NCI-H1092 treated with DMSO at 0.1 percent for 48 hours (cell line): ENCODE measurements at places on chromosomes 4 and X.

DNA sequence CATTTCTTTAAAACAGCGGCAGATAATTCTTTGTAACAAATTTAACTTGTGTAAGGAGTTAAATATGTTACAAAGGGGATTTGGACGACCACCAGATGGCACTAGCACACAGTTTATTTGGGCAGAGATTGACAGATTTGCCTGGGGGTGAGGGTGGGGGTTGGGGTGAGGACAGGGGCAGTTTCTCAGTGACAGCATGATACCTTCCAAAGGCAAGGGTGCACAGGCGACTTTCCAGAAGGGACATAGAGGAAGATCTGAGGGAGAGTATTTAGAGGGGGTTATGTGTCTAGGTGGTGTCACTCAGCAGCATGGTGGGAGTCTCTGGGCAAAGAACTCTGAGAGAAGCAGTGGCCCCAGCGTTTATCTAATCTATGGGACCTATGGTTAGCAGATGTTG, 9.6 kb upstream of the TMA16 start:
- DNase-seq, result peak; percentile 17

- no peak for DNase-seq
Measured at GRCh38 chrX:9582956-9583355, 118.1 kb downstream of the TBL1X start.

DNA sequence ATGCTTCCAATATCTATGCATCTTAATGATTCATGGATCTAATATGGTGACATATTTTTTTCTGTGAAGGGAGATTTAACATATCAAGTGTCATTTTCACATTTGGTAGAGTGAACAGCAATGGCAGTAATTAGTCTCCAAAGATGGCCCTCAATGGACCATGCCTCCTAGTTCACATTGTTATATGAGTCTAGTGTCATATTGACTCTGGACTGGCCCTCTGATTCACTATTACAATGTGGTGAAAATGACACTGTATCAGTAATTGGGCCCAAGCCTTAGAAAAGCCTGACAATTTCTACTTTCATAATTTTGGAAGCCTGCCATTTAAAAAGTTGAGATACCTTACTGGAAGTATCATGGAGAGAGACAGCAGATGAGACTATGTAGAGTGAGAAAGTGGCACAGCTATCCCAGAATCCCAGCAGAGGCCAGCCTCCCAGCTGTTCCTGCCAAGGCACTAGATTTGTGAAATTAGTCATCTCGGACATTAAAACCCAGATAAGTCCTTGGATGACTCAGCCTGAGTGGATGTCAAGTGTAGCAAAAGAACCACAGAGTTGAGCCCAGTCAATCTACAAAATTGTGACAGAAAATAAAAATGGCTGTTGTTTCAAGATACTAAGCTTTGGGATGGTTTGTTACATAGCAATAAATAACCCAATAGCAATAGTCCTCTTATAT, 68.4 kb downstream of the ARHGEF38 start:
- DNase-seq, result no peak

GRCh38 chrX:2781226-2781571, 29.4 kb downstream of the XG start:
- DNase-seq, result no peak

GRCh38 chr4:65391814-65392213, 278.5 kb downstream of the EPHA5 start:
- peak; percentile 60 for DNase-seq

DNA sequence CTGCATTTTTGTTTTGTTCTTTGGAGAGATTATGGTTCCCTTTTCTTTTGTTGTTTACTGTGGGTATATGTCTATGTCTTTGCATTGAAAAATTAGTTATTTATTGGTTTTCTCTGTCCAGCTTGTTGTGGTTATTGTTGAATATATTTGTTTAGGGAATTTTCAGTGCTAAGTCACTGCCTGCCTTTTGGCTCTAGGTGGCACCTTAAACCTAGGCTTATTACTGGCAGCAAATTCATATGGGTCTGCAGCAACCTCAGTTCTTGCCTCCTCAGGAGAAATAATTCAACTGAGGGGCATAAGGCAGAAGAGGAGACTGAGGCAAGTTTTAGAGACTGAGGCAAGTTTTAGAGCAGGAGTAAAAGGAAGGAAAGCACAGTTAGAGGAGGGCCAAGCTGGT, 1157.3 kb upstream of the AGA start:
- no peak for DNase-seq

DNA sequence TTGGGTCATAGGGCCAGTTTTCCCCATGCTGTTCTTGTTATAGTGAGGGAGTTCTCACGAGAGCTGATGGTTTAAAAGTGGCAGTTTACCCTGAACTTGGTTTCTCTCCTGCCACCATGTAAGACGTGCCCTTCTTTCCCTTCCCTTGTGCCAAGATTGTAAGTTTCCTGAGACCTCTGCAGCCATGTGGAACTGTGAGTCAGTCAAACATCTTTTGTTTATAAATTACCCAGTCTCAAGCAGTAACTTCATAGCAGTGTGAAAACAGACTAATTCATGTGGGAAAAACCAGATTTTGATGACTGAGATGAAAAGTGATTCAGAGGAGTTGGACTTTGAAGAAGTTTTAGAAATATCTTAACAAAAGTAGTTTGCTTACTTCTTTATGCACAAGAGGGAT, 101.4 kb downstream of the ARHGAP10 start:
- no peak for DNase-seq

DNA sequence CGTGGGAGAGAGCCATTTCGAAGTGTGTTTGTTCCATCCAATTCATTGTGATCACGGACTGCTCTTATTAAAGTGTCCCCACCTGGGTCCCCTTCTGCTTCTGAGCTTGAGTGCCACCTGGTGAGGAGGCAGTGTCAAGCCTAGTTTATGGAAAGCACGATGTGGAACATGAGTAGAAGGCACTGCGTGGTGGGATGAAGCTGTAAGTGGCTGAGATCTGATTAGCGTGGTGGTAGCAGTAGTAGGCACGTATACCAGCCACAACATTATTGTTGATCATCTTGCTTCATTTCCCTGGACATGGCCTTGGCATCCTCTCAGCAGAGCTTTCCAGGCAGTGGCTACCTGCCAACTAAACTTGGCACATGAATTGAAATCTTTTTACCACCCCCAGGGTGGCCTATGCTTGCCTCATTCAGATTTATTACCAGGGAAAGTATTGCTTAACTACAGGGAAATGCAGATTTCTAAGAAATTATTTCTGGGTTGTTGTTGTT, 46.4 kb downstream of the GPAT3 start:
- peak; percentile 50 for DNase-seq

GRCh38 chr4:651884-652642, 22.0 kb downstream of the ATP5ME start:
- DNase-seq, result no peak

- DNase-seq, result no peak
Measured at GRCh38 chrX:57083143-57083542, 38.2 kb downstream of the SPIN2B start.

DNA sequence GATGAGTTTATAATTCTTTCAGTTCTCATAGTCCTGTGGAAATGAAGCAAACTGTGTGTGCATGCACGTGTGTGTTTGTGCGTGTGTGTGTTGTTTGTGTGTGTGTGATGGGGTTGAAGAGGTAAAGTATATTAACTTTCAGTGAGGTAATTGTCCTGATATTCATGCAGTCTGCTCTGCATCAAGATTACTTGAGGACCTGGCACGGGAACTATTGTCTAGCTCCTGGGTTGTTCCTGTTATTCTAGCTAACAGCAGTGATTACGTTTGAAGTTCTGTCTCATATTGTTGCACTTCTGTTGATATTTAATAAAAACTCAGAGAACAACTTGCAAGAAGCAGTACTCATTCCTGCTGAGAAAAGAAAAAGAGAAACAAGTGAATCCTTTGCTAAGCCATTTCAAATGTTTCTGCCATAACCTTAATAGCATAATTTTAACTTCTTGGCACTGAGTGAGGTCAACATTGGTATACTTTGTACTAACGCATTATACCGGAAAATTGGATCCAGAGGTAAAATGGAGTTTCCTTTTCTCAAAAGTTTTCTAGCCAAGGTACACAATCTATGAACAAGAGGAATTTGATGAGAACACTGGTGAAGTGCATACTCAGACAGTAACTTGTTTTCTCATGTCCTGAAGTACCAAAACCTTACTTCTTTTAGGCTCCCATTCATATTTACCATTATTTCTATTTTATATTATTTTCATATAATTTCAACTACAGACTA, 113.2 kb downstream of the SPCS3 start:
- DNase-seq, result no peak

GRCh38 chr4:121908346-121908745, 38.1 kb upstream of the BBS7 start:
- DNase-seq, result no peak

- no peak for DNase-seq
Measured at GRCh38 chr4:81491943-81492342, 20.2 kb upstream of the RASGEF1B start.

GRCh38 chr4:52780617-52781354, 29.6 kb upstream of the ERVMER34-1 start:
- no peak for DNase-seq

DNA sequence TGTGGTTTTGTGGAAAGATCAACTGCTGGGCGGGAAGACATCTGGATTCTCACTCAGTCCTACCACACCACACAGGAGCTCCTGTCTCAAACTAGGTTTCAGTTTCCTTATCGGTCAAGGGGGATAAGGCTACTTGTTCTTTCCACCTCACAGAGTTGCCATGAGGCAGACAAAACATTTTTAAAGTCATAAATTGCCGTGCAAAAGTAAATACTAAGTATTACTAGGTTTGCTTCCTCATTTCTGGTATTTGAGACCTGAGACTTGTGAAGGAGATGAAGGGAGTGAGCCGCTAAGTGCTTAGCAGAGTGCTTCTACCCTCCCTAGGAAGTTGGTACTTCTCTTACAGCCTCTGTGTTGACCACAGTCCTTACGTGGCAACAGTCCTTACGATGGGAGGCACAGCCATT, 1.5 kb downstream of the LAP3 start:
- no peak for DNase-seq

- DNase-seq, result no peak
Measured at GRCh38 chr4:173777921-173778320, 247.9 kb upstream of the HAND2 start.

DNA sequence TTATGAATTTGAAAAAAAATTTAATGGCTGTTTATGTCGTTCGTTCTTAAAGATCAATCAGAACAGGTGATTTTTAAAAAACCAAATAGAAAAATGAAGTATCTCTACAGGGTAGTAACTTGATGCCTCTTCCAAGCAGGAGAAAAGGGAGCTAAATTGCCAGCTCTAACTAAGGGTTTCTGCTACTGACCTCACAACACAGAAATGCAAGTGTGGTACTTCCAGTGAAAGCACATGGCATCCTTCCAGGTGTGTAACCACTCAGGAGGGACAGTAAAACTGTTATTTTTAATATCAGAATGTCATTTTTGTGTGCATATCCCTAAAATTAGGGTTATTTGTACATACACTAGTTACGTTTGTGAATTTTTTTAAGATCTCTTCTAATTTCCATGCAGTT, 116.8 kb upstream of the ZCCHC13 start:
- no peak for DNase-seq

DNA sequence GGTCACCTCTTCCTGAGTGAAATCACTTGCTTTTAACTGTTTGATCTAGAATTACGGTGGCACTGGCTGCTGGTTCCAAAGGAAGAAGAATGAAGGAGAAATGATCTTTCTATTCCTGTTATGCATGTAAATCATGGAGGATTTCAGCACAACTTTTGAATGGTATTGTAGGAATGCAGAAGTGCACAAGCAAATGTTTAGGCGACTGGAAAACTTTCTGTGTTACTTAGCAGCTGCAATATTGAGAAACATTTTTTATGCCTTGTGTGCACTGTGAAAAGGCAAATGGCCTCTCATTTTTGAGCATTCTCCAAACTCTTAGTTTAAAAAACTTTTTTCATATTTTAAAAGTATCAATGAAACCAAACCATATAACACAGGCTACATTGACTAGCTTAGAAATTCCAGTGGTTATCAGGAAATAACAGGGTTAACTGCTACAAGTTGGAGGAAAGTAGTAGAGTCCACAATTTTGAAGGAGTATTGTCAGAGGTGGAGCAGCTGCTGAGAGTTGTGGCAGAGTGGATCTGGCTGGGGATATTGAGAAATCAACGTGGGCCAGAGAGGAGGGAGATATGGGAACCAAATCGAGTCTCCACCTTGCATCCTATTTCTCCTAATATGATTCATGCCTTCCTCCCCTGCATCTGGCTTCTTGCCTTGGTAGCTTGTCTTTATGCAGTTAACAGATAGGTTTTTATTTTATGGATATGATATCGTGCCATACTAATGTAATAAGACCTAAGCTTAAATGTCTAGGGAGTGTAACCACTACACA, 32.0 kb upstream of the FHL1 start:
- DNase-seq, result no peak

- no peak for DNase-seq
Measured at GRCh38 chr4:186019269-186019668, 49.7 kb upstream of the TLR3 start.

GRCh38 chr4:155966731-155967395, 13.2 kb upstream of the CTSO start:
- no peak for DNase-seq

DNA sequence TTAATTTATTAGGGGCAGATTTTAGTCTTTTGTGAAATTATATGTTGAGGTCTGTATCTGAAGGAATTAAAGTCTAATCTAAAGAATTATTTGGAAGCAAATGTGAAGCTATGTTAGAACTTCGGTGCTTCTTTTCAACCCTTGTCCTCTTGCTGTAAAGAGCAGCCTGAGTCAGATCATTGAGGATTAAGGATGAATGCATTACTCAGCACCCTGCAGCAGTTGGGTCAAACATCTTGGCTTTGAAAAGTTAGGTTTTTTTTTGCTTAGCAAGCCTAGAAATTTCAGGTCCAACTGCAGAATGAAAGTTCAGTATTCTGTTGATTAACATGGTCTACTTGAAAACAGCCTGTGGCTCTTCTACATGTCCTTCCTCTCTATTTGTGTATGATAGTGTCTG, 57.6 kb downstream of the SLC4A4 start:
- DNase-seq, result no peak

GRCh38 chr4:149965206-149965605, 113.0 kb upstream of the DCLK2 start:
- no peak for DNase-seq

- no peak for DNase-seq
Measured at GRCh38 chr4:105550641-105551040, 1.8 kb upstream of the ARHGEF38 start.

DNA sequence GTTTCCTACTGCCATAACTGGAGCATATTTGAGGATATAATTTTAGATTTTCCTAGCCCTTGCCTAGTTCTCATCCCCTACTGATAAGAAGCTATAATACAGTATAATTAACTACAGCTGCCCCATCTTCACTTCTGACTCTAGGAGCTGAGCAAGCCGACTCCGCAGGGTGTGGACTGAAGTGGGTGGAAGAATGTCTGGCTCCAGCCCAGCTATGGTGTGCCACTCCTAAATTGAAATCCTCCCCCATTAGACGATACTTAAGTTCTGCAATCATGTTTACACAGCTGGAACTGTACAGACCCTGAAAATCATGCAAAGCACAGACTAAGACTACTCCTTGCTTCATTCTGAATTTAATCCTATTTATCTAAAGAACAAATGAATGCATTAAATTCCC, 93.1 kb downstream of the PCDH19 start:
- peak; percentile 24 for DNase-seq

DNA sequence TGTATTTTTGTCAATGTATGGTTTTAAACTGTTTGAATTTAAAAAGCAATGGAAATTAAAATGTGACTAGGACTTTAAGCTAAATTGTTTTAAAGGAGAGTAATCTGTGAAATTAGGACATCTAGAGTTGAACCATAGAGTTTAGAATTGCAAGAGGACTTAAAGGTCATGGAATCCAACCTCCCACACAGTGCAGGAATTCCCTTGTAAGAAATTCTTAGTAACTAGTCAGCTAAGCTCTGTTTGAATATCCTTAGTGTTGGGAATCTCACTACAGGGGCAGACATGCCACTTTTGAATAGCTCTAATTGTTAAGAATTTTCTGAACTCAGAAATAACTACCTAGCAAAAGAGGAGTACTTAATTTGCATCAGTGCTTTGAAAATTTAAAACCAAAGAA, 292.9 kb downstream of the IL1RAPL1 start:
- DNase-seq, result no peak
